ENCODE measurements at places on chromosomes 5 and 9. TPM values are rescaled to one million over a fixed set of nuclear protein-coding genes. Genes with fewer than 3 reads are reported as not detected.

DNA sequence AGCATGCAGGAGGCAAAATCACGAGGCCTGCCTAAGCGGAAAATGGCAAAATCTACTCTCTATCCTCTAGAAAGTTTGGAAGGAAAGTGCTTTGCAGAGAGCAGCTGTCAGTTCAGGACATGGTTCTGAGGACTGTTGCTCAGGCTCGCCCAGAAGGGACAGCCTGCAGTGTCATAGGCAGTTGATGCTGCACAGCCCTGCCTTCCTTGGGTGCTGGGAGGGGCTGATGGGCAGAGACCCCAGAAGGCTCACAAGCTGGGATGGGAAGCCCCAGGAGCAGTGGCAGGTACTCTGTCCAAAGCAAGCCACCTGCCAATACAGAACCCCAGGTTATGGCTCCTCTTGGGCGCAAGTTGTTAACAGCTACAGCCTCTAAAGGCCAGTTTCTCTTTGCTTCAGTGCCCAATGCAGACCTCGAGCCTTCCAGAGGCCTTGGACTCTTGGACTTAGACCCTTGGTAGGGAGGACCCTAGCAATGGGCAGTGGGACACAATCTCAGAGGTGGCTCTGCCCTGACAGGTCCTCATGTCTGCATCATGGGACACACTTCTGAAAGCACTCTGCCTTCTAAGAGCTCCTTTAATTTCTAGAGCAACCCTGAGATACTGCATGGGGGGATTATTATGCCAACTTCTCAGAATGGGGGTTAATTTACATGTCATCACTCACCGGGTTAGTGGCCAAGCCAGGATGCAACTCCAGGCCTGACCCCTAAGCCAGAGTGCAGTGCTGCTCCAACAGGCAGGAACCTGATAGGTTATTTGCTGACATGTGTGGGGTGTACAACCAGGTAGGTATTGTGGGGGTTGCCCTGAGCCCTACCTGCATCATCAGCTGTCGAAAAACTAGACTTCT, 57.1 kb downstream of the MACROH2A1 start:
- DNase-seq: no peak

DNA sequence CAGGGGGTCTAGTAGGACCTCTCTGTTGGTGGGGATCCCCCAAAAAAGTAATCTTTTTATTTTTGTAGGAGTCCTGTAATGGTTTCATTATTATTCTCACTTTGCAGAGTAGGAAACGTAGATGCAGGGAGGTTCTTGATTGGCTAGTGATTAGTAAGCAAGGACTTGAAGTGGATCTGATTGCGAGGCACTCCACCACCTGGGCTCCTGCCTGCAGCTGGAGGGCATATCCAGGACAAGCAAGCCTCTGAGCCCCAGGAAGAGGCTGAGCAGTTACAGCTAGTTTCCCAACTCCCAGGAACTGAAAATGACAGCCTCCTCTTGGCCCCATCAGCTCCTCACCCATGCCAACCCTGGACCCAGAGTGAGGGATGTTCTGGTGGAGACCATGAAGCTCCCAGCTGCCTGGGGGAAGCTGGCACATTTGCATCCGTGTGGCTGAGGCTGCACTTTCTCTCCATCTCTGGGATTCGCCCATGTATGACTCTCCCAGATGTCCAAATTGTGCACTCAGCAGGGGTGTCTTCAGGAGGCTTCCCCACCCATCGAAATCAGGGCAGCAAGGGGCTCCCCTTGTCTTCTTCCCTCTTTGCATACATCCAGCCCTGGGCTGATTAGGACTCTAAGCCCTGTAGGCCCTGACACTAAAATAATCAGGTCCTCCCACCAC, 10.2 kb downstream of the KCNIP1 start:
- DNase-seq: no peak

DNA sequence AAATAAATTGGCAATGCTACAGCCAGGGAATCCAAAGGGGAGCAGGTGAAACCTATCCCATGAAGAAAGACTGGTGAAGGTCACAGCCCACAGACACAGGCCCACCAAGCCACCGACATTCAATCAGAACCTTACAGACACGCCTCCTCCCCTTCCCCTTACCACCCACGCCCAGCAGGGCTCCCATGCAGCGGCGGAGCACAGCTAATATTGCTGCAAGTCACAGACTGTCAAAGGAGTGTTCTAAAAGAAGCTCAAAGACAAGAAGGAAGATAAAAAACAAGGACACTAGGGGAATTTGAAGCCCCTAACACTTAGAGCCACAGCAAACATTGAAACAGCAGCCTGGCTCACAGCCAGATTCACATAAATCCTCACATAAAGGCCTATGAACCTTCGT, 91.2 kb downstream of the MED10 start:
- DNase-seq: no peak

GRCh38 chr9:17462869-17463464, 115.9 kb upstream of the SH3GL2 start:
- peak; percentile 76 for DNase-seq

DNA sequence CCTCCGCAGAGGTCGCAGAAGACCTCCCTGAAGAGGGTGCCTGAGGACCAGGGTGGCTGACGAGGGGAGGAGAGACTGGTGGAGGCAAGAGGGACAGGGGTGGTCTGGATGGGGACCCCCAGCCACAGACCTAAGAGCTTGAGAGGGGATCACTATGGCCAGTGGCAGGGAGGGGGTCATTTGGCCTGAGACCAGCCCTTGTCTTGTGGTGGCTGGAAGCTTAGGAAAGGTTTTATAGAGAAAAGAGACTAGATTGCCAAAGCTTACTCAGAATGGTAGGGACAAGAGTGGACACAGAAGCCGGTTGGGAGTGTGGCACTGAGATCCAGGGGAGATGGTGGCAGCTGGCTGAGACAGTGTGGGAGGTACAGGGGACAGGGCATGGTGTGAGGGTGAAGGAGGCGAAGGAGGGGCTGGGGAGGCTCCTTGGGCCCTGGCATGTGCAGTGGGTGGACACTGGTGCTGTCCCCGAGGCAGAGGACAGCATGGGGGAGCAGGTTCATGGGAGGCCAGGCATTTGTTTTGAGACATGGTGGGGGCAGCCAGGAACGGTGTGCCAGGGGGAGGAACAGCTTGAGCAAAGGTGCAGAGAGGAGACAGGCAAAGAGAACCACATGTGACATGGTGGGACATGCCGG, 123.0 kb downstream of the C9orf50 start:
- DNase-seq: no peak

GRCh38 chr5:148861696-148862095, 35.3 kb downstream of the ADRB2 start:
- DNase-seq: no peak

GRCh38 chr5:174903172-174903732, 178.9 kb downstream of the MSX2 start:
- no peak for DNase-seq

- DNase-seq: peak; percentile 73
Observed at GRCh38 chr5:61496446-61496845, 164.4 kb downstream of the ZSWIM6 start.

DNA sequence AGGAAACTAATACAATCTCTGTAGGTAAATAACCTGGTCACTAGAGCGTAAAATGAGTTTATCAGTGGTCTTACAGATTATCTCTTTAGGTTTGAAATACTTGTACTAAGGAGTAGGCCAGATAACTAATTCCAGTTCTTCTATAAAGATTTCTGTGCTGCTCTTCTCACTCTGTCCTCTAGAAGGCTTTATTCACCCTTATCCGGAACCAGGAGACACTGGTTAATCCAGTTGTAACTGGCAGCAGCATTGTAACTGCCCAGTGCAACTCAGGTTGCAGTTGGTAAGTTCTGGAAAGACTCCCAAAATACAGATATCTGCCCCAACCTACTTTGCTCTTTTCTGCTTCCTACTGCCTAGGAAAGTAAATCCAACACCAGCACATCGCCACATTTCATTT, 19.8 kb downstream of the C5orf22 start:
- DNase-seq: no peak

DNA sequence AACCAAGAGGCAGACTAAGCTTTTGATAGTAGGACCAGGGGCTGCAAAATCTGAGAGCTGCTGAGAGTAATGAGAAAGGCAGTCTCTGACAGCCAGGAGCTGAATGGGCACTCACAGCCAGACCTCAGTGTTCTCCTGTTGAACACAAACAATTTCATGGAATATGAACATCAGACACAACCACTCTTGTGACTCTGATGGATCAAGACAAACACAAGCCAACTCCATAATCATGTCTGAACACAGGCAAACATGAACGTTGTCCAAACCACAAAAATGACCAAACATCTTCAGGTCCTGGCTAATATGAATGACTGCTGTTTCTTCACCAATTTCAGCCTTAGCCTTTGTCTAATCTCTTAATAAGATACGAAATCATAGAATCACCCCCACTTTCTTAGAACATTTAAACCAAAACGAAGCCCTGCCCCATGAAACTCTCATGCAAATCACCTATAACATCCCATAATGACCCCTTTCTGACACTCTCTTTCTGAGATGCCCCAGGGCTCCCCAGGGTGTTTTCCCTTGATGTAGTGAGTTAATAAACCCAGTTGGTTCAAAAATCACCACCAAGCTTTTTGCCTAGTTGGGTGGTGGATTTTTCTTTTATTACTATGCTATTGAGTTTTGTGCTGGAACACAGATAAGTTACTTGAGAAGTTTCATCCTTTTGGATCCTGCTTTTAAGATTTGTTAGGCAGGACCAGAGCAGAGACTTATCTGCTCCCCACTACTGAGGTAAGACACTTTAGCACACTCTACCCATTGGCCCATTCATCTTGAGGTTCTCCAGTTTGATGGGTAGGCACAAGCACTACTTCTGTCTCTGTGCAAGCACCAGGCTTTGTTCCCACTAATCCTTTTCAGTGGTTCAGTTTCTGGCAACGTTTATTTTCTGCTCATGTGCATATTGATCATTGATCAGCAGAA, 5.9 kb upstream of the ERAP2 start:
- DNase-seq: no peak

DNA sequence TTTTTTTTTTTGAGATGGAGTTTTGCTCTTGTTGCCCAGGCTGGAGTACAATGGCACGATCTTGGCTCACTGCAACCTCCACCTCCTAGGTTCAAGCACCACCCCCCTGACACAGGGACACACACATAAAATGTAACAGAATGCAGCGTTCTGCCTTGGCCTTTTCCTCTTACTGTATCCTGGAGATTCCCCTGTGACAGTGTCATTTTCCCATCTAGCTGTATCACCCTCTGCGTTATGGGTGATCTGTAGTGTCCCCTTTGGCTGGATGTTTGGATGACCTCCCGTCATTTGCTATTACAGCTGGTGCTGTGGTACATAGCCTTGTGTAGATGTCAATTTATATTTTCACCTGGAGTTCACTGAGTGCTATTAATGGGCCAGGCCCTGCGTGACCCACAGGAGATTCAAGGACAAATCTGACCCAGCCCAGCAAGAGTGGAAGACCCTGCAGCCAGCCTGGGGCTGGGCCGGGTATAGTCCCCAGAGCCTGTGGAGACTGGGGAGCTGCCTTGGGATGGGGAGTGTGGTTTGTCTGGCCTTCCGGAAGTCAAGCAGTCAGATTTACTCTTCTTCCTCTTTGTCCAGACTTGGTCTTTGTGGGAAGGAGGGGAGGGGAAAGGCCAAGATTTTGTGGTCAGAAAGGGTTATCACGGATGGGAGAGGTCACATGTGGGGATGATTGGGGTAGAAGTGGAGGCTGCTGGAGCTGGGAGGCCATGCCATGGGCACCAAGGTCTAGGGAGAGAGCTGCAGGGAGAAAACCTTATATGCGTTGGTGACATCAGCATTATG, 43.6 kb downstream of the ERGIC1 start:
- no peak for DNase-seq

- DNase-seq: no peak
Observed at GRCh38 chr5:161302559-161302958, 244.0 kb downstream of the GABRB2 start.

DNA sequence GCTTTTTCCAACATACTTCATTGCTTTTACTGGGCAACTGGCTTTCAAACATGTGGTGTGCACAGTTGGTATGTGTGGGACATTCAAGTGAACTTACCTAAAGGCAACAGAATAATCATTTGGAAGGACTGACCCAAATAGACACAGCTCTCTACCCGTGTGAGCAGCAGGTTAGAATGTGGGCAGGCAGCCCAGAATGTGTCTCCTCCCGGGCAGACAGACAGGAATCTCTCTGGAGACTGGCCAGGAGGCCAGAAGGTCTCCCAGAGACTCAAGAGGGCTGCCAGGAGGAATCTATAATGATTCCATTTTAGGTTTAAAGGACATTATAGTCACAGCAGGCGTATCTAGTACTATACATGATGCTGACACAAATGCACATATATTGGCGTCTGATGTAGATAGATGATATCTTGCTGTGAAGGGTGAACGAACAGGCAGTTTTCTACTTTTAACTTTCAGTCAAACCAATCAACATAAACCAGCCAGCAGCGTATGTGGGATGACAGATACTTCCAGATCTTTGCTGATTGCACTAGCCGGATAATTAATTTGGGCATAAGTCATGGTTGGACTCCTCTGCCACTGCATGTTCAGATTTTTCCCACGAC, 297.4 kb upstream of the ZNF608 start:
- peak; percentile 99 for DNase-seq

- DNase-seq: peak; percentile 82
Observed at GRCh38 chr5:10452768-10453331, 11.2 kb downstream of the ROPN1L start.

The PNPLA7 gene
- total RNA-seq: not detected

The CARD9 gene
- 0.98 TPM for total RNA-seq

The ADRB2 gene
- total RNA-seq: not detected

The PIP5KL1 gene
- total RNA-seq: 23.4 TPM

The FOXI1 gene
- total RNA-seq: not detected

The TIMD4 gene
- not detected for total RNA-seq

All from G401 (cell line).